Activated CD4-positive, alpha-beta memory T cell treated with anti-CD3 and anti-CD28 coated beads, Interleukin-2, amount 10 ng/mL, durations not matched to agents 7 days and 5 days (primary cell): ENCODE measurements at places on chromosomes 6 and 20. TPM values are rescaled to one million over a fixed set of nuclear protein-coding genes. Genes with fewer than 3 reads are reported as not detected.
A peak's percentile ranks its signal among the peaks of the same experiment; 100 is the strongest.

Gene ECT2L
- not detected for total RNA-seq

- no peak for DNase-seq
These were observed 88.3 kb upstream of the HMGCLL1 start for GRCh38 chr6:55667341-55667740.

GRCh38 chr6:131917763-131918649 lies 33.2 kb downstream of the CCN2 start:
- no peak for DNase-seq

DNA sequence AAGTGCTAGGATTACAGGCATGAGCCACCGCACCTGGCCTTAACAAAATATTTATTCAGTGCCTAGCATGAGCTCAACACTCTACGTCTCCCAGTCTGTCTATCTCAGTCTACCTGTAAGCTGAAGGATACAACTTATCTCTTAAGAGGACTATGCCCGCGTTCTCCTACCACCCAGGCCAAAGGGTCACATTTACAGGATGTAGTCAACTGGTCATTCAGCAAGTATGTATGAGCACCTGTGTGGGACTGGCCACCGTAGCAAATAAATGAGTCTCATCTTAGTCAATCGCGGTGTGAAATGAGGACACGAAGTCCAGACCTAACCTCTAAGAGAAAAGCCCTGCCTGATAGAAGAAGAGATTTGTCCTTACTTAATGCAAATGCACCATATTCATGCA lies 49.9 kb downstream of the MUC22 start:
- no peak for DNase-seq

- DNase-seq = no peak
These were observed 158.5 kb downstream of the PHACTR1 start for GRCh38 chr6:12875051-12875450.

- no peak for DNase-seq
These were observed 57.0 kb downstream of the CAP2 start for GRCh38 chr6:17450397-17450796.

DNA sequence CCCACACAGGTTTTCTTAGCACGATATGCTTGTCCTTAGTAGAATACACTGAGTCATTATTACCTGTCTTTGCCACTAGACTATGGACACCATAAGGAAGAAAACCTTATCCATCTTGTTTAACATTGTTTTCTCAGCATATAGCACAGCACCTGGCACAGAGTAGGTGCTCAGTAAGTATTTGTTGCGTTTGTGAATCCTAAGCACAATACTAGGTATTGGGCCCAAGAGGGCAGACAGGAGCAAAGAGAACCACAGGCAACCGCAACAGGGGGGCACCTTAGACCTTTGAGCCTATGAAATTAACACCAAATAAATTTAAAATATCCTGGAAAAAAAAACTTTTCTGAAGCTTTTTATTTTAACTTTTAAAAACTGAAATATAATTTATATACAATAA lies 3.7 kb upstream of the NCOA6 start:
- DNase-seq = no peak

GRCh38 chr6:85537055-85537494 lies 56.6 kb downstream of the SNX14 start:
- DNase-seq = no peak

Gene IL20RA
- total RNA-seq = not detected

Gene LAMA2
- 0.15 TPM for total RNA-seq

Gene SLC52A3
- not detected for total RNA-seq

GRCh38 chr20:10521068-10521831 lies 86.1 kb downstream of the SLX4IP start:
- no peak for DNase-seq

Gene TM9SF4
- total RNA-seq = 37.6 TPM

GRCh38 chr6:39416026-39416425 lies 93.5 kb upstream of the KCNK16 start:
- DNase-seq = no peak

- no peak for DNase-seq
These were observed 138.3 kb downstream of the MTFR2 start for GRCh38 chr6:136111831-136112230.

DNA sequence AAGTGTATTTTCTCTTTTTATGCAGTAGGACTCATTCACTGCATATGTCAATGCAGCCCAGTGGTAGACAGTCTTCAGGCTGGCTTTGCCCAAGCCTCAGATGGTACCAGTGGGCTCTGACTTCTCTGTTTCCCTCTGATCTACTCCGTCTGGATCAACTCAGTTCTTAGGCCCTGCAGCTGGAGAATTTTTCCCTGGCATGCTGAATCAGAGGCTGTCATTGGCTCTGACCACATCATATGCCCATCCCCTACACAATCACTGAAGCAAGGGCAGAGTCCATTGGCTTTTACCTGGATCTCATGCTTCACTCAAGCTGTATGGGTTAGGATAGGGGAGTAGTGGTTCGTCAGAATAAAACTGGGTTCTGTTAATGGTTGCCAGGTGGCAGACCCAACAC lies 57.8 kb downstream of the KIZ start:
- no peak for DNase-seq

DNA sequence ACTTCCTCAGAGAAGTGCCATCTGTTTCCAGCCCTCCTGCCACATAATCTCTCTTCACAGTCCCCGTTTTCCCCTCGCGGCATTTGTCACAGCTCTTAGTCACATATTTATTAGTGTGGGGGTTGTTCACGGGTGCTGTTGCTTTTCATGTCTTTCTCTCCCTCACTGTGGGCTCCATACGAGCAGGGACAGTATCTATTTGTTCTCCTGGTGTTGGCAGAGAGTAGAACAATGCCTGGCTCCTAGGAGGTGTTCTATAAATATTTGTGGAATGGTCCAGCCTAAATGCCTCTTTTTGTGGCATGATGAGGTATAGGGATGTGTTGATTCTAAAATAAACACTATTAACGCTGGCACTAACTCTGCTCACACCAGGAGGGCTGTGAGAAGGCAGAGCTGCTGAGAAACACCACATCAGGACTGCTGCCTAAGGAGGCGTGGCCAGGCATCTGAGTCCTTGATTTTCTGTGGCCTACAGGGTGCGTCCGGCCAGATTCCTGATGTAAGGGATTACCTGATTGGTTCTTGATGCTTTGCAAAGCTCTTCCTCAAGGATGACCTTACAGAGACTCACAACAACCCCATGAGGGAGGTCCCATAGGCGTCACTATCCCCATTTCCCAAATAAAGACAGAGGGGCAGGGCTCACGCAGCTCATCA lies 219.8 kb upstream of the ARID1B start:
- no peak for DNase-seq

- peak; percentile 53 for DNase-seq
These were observed 27.7 kb downstream of the TFEB start for GRCh38 chr6:41707565-41708200.

DNA sequence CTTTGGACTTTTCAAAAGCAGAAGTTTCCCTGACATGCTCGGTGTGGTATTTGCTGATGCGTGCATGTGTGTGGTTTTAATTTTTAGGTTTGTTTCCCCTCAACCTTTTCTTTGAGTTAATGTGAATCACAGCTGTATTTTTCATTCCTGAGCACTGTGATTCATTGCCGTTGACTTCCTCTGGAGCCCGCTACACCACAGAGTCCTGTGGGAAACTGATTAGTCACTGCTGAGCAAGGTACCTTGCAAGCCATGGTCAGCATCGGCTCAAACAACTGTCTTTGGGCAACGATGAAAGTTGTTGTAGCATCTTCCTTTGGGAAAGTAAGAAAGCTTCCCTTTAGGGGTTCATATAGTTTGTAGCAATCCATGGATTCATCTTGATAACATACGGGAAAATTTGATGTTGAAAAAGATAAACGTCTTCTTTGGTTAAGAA lies 57.5 kb downstream of the RIN2 start:
- no peak for DNase-seq

DNA sequence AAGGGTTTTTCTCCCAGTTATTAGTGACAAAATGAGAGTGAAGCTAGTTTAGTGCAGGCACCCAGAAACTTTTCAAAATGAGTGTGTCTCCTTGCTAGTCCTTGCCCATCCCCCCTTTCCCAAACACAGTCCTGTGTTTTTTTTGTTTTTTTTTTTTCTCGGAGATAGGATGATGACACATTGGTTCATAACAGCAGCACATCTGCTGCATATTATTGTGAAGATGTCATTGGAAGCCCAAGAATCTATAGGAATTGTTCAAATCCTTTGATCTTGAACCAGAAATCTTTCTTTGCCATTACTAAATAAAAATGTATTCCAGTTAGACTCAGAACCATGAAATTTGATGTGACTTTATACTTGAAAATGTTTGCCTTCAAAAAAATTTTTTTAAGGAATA lies 162.4 kb downstream of the FRK start:
- no peak for DNase-seq

DNA sequence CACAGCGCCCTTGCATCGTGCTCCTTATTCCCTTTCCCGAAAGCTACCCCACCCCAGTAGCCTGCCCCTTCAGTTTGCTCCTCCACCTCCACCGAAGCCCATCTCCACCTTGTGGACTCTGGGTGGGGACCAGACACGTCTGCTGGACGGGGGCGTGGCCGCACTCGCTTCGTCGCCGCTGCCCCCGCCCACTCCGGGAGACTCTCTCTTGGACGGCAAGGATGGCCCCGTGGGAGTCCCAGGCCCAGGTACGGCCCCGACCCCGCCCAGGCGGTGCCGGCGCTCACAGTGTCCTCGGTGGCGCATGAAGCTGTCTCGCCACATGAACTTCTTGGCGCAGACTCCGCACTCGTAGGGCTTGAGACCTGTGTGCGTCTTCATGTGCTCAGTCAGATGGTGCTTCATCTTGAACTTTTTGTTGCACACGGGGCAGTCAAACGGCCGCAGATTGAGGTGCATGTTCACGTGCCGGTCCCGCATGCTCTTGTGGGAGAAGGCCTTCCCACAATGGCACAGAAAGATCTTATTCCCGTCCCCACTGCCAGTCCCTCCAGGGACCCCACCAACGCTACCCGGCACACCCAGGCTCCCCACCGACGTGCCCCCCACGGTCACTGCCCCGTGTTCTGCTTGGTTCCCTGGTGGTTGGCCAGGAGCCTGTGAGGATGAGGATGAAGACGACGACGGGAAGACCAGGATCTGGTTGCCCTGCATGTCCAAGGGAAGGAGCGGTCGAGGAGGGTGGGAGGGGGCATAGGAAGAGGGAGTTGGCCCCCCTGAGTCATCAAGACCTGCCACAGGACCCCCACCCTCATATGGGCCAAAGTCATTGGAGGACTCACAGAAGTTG lies 1.3 kb upstream of the TAPBP start:
- DNase-seq = no peak

- peak; percentile 83 for DNase-seq
These were observed 83.4 kb upstream of the ASF1A start for GRCh38 chr6:118810420-118811027.

DNA sequence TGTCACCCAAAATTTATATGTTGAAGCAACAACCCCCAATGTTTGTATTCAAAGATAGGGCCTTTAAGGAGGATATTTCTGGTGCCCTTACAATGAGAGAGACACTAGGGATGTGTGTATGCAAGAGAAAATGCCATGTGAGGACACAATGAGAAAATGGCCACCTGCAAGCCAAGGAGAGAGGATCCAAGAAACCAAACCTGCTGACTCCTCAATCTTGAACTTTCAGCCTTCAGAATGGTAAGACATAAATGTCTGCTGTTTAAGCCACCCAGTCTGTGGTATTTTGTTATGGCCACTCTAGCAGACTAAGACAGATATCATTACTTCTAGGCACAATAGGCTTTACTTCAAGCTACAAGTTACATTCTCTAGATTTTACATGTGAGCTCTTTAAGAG lies 1145.1 kb upstream of the MAP3K7 start:
- DNase-seq = no peak

Gene USP49
- 6.8 TPM for total RNA-seq

Gene TRDN
- total RNA-seq = not detected

DNA sequence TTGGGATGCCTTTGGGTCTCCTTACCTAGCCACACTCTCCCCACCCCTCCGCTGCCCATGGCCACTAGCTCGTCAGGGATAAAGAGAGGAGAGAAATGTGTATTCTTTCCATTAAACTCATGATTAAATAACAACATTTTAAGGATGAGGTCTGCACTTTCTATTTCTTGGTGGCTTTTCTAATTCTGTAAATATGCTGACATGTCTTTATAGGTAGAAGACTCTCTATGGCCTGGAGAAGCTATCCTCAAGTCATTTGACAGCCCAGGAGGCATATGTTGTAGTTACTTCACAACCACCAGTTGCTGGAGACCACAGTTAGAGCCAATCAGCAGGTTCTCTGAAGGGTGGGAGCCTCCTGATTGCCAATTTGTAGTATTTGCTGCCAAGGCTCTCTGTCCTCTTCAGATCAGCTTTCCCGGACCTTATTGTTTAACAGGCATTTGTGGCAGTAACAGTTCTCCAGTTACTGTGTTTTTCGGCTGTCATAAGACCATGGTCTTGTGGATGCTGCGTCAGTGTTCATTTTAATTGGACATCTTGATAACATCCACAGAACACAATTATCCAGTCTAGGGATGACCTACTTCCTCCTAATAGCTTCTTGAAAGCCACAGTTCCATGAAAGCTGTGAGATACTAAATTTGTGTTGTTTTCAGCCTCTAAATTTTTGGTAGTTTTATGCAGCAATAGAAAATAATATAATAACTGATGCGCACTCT lies 205.0 kb upstream of the KCNQ5 start:
- DNase-seq = no peak

Gene LPIN3
- total RNA-seq = 0.68 TPM

- DNase-seq = no peak
These were observed 48.9 kb downstream of the CNBD2 start for GRCh38 chr20:36017048-36017951.

GRCh38 chr6:2630359-2630758 lies 120.4 kb downstream of the MYLK4 start:
- DNase-seq = no peak
